ENCODE measurements at places on chromosomes 4 and X. TPM values are rescaled to one million over a fixed set of nuclear protein-coding genes. Genes with fewer than 3 reads are reported as not detected.

The GC gene
- 0.18 TPM for total RNA-seq

The CCDC120 gene
- total RNA-seq = 0.89 TPM

The HMGN5 gene
- 0.78 TPM for total RNA-seq

The HTRA3 gene
- 7.2 TPM for total RNA-seq

The CFAP47 gene
- not detected for total RNA-seq

The VAMP7 gene
- total RNA-seq = 18.4 TPM

The TMEM128 gene
- total RNA-seq = 5.5 TPM

The CHRDL1 gene
- total RNA-seq = 5.1 TPM

The PDZD4 gene
- 2.1 TPM for total RNA-seq

The C4orf50 gene
- total RNA-seq = not detected

The ARR3 gene
- not detected for total RNA-seq

The LUZP4 gene
- total RNA-seq = not detected

The GRIA2 gene
- 0.09 TPM for total RNA-seq

The SSX4B gene
- not detected for total RNA-seq

The IQCM gene
- total RNA-seq = not detected

The FAM47E gene
- 1.7 TPM for total RNA-seq

The FAM184B gene
- 2.6 TPM for total RNA-seq

The GLRA2 gene
- not detected for total RNA-seq

The GNL3L gene
- total RNA-seq = 36.1 TPM

The SNCA gene
- 1.0 TPM for total RNA-seq

Measured in psoas muscle (tissue), 8 donors.